ENCODE measurements at places on chromosomes 16 and 17.
A peak's percentile ranks its signal among the peaks of the same experiment; 100 is the strongest.

DNA sequence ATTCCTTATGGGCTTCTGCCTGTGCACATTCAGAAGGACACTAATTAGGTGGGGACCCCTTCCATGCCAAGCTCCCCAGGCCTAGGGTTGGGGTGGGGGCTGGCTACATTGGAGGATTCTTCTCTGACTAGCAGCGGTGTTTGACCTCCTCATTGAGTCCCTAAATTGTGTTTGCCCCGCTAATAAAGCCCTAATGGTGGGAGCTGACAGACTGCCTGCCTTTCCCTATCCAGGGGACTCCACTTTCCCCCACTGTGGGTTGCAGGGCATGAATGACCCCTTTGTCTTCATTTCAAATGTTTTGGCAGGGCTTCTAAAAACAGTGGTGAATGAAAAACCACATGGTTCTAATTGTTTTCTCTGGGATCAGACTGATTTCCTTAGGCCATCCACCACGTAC, 476.8 kb upstream of the CDH11 start:
- peak; percentile 30 for DNase-seq

DNA sequence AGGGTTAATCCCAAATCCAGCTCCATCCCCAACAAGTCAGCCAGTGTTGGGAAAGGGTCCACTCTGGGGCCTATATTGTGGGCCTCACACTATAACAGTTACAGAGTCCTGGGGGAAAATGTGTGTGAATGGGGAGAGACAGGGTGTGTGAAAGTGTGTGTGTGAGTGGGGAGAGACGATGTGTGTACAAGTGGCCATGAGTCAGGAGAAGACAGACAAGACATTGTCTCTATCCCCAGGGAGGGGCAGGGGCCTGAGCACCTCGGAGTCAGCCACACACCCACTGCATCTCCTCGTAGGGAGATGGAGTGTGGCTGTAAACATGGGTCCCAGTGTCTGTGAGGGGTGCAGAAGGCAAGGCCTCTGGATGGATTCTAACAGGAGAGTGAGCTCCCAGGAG, 2.9 kb downstream of the CRHR1 start:
- DNase-seq = no peak

- DNase-seq = no peak
Observed at GRCh38 chr16:88762258-88762870, 22.7 kb downstream of the PIEZO1 start.

DNA sequence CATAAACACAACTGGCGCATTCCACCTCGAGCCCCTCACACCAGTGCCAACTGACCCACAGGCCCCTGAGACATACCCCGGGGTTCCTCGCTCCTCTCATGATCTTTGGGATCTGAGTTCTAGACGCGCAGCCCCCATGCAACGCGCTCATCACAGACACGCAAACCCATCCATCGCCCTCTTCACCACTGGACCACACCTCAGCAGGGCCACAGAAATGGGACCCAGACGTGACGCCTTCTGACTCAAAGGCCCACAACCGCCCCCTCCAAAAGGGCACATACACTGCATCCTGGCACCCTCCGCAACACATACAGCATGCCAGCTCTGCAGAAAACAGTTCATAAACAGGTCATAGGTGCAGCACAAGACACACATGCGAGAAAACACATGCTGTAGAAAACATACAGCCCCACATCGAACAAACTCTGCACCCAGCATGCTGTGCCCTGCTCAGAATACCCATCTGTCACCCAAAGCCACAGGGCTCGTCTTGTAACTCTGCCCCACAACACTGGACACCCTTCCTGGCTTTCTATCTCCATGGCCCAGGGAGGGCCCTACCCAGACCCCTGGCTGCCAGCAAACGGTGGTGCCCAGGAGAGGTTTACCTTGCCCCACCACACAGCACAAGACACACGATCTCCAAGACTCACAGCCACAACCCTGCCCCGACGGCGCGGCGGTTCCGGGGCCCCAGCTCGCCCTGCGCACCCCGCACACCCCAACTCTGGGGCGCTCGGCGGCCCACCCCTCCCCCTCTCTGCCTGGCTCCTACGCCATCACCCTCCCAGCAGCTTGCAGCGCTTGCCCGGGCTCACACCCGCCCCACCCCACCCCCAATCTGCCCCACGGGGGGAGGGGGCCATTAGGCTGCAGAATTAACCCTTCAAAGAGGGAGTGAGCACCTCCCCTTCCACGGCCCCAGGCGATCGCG, 887 bp downstream of the ZBTB4 start:
- DNase-seq = peak; percentile 38

GRCh38 chr17:14098246-14098645, 28.9 kb downstream of the COX10 start:
- DNase-seq = no peak

GRCh38 chr16:19238406-19238805, 47.1 kb upstream of the CLEC19A start:
- no peak for DNase-seq

- no peak for DNase-seq
Observed at GRCh38 chr17:549177-550040, 165.2 kb downstream of the VPS53 start.

DNA sequence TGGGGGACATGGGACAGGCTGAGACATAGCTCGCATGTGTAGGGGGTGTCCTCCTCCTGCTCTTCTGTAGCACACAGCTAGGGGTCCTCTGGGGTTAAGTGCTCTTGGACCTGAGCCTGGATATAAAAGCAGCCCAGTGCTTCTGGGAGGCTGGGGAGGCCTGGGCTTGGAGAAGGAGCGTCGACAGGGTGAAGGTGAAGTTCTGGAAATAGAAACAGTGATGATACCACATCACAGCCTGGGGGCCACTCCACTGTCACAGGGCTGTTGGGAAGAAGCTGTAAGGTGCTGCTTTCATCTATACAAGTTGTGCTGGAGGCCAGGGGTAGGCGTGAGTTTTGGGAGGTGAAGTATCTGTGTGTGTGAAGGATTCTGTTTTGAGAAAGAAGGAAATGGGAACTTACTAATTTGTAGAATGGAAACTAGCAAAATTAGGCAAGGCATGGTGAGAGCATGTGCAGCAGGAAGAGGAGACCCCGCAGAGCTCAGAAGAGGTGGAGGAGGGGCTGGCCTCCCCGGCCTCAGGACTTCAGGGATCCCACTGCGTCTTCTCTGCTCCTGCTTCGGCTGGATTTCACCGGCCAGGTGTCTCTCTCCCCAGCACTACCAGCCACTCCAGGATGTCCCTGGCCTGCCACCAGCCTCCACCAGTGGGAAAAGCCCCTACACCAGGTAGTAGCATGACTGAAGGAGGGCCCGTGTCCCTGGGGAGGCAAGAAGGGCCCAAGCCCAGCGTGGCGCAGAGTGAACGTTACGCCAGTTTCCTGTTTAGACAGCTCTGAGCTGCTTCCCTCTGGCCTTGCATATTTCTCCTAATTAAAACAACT, 19.4 kb downstream of the PLCG2 start:
- no peak for DNase-seq

DNA sequence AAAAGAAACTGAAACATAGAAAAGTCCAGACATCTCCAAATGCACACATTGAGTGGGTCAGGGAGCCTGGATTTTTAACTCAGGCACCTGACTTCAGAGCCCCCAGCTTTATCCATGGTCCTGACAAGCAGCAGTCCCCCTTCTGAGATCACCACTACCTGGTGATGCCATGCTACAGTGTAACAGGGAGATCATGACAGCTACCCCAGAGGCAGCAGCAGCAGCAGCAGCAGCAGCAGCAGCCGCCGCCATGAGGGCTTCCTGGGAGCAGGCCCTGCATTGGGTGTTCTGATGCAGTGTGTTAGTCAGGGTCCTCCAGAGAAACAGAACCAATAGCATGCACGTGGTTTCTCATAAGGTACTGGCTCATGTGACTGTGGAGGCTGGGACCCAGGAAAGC, 198.6 kb upstream of the SALL1 start:
- DNase-seq = no peak

DNA sequence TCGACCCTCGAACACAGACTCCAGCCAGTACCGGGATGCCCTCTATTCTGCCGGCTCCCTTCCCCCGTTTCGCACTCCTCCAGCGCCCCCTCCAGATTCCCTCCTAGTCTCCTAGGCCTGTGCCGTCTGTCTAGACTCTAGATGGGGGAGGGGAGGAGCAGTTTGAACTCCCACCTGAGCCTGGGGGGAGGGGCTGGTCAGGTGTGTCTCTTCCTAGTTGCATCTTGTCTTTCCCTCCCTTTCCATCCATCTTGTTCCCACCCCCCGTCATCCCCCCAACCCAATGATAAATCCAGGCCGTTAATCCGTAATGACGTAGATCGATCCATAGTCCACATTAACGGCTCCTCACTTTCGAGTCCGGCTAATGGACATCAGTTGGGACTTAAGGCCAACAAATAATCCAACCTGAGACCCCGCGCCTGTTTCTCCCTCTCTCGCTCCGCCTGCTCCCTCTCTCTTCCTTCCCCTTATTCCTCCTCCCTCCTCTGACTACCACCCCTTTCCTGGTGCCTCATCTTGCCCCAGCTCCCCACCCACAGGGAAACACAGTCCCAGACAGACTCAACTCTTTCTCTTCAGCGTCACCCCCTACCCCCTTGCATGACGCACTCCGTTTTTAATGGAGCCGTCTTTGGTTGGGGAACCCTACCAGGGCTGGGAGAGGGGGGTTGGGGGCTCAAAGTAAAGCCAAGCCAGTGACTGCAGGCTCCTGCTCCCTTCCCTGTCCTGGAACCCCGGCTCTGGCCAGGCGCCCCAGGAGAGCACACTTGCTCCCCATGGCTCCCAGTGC, 3.4 kb upstream of the HOXB5 start:
- peak; percentile 72 for DNase-seq

DNA sequence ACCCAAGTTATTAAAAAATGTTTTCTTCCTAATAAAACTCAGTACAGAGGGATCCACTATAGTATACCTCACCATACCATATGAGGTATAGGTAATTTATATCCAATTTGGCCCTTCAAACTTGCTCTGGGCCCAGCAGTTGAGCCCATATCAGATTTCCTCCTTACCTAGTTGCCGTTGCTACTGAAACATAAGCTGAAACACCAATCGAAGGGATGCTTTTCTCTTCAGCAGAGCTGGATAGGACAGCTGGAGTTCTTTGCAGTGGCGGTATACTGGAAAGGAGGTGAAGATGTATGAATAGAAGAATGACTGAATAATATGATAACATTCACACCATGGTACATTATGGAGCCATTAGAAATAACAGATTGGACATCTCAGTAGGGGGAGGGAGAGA, 42.7 kb downstream of the TNRC6C start:
- no peak for DNase-seq

DNA sequence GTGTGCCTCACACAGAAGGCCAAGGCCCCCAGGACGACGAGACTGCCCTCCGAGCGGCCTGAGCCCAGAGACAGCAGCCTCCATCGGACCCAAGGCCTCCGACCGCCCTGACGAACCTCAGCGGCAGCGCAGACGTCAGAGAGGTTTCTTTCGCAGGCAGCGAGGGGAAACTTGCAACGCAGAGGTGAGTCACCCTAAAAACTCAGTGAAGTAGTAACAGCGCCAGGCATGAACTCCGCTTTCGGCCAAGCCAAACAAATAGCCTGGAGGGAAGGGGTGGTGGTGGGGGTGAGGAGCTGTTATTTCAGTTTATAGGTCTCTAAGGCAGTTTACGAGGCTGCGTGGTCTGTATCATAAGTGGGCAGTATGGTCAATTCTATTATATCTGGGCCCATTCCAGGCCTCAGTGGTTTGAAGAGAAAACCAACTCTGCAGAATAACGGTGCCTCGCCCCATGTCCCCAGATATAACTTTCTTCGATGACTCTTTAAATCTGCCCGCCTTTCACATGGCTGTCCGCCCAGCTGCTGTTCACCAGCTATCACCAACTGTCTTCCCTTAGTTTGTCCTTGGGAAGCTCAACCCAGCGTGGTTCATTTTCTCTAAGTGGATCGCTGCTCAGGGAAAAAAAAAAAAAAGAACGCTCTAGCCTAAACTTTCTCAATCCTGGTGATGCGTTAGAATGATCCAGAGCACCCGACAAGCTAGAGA, 43.5 kb upstream of the FOXF1 start:
- no peak for DNase-seq

- no peak for DNase-seq
Observed at GRCh38 chr16:72740347-72740746, 307.6 kb downstream of the ZFHX3 start.

All from SW480 (cell line).